GM10248 (cell line): ENCODE measurements at places on chromosomes 1 and 21.
A peak's percentile ranks its signal among the peaks of the same experiment; 100 is the strongest.

DNA sequence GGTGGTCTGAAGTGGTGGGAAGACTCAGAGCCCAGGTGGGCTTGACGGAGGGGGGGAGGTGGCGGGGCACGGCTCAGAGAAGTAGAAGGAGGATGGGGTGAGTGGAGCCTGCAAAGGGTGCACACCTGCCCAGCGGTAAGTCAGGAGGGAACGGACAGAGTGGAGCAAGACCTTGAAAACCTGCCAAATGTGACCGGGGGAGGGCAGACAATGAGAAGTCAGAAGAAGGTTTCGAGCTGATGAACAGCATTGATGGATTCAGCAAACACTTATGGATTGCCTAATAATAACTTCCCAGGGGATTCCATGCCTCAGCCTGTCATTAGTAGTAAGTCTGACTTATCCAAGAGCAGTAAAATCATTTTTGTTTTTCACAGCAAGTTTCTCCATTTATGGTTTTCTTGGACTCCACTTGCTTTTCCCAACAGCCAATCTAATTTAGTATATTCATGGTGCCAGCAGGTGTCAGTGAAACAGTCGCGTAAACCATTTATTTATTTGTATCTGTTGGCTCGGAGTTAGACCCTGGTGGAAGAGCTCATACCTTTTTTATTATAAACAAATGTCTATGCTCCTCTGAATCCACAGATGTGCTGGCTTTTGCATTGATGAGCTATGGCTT is 279.1 kb downstream of the PCP4 start:
- no peak for DNase-seq

- no peak for DNase-seq
Observed at GRCh38 chr1:155929057-155929456, 5.2 kb downstream of the KHDC4 start.

- DNase-seq = no peak
Observed at GRCh38 chr1:37360011-37360410, 114.4 kb upstream of the ZC3H12A start.

DNA sequence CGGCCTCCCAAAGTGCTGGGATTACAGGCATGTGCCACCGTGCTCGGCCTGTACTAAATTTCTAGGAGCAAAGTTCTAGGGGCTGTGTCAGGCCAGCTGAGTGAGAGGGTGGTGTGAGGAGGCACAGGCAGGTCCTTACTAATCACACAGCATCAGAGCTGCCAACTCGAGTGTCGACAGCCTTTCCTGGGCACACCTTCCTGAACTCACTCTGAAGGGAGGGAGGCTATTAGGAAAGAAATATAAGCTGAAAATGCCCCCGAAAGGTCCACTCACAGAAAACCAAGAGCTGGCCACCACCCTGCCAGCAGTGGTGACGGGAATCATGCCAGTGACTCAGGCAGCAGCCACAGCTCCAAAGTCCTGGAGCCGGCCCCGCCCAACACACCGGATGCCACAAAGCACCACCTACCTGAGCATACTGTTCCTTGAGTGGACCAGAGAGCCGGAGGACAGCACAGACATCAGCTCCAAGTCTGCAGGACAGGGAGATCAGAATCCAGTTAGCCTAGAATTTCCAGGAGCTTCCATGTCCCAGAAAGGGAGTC is 4.5 kb downstream of the PMVK start:
- DNase-seq = no peak

DNA sequence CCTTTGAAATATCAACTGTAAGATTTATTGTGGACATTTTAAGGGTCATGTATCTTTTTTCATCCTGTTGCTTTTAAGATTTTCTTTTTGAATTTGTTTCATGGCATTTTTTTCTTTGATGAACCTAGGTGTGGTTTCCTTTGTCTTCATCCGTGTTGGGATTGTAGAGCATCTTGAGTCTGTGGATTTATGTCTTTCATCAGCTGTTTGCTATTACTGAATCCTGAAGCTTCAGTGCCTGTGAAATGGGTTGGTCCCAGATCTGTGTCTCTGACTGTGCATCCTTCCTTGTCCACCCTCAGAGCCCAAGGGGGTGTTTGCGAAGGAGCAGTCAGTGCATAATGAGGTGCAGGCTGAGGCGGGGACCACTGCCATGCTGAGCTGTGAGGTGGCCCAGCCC is 37.3 kb downstream of the OBSCN start:
- no peak for DNase-seq

- no peak for DNase-seq
Observed at GRCh38 chr1:69073176-69073575, 494.5 kb upstream of the LRRC7 start.

DNA sequence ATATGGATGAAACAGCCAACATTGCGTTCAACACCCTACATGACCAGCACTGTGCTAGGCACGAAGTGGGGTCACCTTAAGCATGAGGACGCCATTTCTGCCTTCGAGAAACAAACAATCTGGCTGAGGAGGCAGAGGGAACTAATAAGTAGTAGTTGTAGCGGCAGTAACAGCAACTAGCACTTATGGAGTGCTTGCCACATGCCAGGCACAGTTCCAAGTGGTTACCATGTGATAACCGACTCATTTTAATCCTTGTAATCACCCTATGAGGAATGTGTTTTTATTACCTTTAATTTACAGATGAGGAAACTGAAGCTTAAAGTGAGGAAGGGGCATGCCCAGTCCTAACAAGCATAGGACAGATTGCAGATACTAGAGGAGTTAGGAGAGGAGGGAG is 33.7 kb downstream of the KCND3 start:
- DNase-seq = no peak

DNA sequence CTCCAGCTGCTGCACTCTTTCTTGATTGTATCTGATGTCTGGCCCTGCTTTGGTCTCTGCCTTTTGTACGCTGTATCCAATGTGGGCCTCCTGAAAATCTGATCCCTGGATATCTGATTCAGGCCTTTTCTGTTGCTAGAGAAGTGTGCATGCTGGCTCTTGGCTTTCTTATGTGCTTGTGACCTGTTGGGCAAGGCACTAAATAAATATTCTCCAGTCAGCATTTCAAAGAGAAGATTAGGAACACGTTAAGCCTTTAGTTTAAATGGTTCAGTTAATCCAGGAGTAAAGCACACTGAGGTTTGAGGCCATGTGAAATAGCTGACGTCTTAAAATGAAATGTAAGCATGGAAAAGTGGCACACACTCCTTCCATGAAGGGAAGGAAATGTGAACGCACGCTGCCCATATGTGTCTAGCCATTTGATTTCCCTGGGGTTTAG is 9.3 kb upstream of the F3 start:
- DNase-seq = no peak

DNA sequence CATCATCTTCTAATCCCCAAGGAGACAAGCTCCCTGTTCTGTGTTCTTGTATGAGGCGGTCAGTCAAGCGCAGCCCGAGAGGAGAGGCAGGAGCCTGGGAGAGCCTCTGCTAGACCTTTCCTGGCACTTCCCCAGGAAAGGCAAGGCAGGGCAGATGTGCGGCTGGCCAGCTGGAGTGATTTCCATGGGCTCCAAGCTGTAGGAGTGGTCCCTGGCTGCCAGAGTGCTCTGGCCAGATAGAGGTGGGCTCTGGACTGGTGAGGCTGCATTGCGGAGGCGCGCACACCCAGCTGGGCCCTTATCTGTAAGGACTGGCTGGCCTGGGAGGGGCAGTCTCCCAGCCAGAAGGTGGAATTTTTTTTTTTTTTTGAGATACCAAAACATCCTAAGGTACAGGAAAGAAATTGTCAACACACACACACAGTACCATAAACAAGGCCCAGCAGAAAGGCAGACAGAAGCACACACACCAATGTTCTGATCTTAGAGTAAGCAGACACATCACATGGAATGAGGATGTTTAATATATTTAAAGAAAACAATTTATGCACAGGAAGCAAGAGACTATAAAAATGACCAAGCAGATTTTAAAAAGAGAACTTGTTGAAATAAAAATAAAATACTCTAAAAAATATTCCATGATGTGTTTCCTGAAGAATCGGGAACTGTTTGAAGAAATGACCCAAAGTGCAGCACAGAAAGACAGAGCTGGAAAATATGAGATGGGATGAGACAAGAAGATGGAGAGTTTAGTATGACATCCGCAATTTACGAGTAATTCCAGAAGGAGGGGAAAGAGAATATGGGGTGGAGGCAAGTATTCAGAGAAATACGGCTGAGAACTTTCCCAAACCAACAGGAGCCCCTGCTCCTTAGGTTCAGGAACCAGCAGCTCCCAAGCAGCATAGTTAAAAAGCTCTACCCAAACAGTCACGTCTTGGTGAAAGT is 13.4 kb downstream of the IBA57 start:
- no peak for DNase-seq

GRCh38 chr1:210447456-210448057 is 118.9 kb downstream of the HHAT start:
- no peak for DNase-seq

DNA sequence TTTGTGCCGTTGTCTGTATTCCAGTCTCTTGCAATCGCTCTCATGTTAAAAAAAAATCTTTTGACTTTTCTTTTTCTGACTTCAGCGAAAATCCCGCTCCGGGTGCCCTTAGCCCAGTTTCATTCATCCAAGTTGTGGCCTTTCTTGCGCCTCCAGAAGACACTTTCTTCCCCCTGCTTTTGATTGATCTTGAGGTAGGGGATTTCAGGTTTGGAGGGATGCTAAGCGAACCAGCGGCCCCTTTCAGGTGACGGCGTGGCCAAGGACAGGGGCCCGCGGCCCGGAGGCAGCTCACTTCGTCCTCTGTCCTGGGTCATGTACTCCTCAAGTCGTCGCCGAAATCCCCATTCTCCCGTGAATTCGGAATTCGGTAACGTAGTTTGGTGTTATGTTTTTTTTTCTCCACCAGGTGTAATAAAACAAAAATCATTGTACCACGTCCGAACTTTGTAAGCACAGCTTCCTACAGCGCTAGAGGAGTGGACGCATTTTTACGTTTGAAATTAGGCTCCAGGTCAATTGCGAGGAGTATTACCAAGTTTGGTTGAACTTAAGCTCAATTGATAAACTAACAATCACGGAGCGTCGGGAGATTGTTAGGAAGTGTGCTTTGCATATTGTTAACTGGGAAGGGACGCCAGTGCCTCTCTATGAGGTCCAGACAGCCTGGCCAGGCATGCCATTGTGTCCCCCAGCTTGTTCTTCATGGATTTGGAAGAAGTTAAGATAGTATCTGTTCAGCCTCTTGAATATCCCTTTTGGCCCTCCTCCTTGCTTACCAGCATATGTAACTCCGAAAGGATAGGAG is 1.1 kb downstream of the MRPS6 start:
- no peak for DNase-seq

DNA sequence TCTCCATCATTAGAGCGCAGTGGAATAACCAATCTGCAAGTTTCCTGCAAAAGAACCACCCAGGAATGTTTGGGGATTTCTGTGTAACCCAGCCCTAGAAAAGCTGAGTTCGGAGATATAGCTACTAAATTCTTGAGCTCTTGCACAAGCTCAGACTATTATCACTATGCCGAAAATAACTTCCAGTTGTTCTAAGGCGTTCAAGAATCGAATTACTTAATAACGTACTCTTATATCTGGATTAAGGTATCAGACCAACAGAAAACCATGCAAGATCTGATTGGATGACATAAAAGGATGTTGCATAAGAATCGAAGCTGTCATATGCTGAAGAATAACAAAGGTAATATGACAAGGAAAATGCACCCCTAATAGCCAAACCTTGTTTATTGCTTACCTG is 7.5 kb upstream of the LAMC2 start:
- no peak for DNase-seq

GRCh38 chr1:18217398-18218043 is 109.9 kb downstream of the IGSF21 start:
- DNase-seq = peak; percentile 34

DNA sequence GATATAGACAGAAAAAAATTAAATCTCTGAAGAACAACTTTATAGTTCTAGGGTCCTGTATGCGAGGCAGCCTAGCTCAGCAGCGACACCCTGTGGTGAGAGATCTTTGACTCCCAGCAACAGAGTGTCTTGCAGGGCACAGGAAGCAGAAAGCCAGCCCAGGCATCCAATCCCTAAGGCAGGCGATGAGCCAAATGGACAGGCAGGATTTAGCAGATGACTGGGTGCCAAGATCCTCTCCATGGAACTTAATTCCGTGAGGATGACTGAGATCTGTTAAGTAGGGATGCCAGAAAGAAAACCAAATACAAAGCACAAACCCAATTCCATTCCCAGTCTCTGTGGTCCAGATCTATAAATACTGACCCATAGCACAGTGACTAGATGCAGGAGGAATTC is 38.8 kb downstream of the HLCS start:
- peak; percentile 78 for DNase-seq
